ENCODE measurements at places on chromosomes 13 and 19.

- no peak for DNase-seq
Observed at GRCh38 chr13:97268772-97269171, 46.6 kb downstream of the MBNL2 start.

DNA sequence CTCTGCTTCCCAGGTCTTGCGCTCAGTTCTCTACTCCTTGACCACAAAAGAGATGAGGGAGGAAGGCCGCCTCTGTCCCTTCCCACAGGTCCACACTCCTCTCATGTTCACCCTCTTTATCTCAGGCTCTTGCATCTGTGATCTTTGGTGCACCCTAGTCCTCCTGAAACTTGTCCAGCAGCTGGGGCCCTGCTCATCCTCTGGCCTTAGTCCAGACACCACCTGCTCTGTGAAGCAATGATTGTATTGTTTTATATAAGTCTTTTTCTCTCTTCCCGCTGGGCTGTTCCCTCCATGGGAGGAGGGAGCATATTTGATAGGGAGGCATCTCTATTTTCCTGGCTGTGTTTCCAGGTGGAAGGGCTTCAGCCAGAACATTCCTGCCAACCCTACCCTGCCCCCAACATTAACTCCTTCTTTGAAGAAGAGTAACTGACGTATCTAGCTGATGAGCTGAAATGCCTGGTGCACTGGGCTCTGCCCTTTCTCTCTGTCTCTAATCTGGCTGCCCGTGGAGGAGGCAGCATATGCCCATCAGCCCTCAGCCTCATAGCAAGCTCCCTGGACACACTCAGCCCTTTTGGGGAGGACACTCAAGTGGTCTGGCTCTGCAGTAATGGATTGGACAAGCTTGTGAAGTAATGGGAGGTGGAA is 38.2 kb upstream of the SIAH3 start:
- DNase-seq = no peak

GRCh38 chr13:23705583-23705982 is 135.4 kb downstream of the TNFRSF19 start:
- no peak for DNase-seq

- no peak for DNase-seq
Observed at GRCh38 chr19:39878398-39878797, 32.2 kb upstream of the FBL start.

DNA sequence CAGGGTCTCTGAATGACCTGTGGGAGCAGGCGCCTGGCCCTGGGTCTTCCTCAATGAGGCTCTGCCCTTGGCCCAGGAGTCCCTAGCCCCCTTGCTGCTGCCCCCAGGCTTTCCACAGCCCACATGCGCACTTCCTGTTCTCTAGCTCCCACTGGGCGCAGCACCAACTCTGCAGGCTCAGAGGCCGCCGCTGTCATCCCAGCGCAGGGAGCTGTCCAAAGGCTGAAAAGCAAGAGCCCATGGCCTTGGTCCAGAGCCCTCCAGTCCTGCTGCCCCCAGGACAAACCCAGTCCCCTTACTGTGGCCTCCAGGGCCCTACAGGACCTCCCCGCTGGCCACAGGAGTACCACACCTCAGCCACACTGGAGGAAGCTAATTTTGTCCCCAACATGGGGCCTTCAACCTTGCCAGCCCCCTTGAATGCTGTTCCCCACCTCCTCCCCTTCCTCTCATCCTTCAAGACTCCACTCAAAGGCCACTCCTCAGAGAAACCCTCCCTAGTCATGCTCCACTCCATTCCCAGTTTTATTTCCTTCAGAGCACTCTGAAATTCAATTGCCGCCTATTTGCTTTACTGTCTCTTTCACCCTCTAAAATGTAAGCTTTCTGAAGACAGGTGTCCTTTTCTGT is 8.0 kb upstream of the POU2F2 start:
- no peak for DNase-seq

All from naive B cell (primary cell).